ENCODE measurements at places on chromosomes 1 and 21.

DNA sequence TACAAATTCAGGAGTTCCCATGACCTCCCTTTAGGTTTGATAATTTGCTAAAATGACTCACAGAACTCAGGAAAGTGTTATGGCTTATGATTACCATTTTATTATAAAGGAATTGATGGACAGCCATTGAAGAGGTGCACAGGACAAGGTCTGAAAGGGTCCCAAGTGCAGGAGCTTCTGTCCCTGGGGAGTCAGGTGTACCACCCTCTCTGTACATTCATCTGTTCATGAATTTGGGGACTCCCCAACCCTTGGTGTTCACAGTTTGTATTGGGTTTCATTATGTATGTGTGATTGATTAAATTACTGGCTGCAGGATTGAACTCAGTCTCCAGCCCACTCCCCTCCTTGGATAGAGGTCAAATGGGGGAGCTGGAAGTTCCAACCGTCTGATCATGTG, 10.8 kb upstream of the IL10RB start:
- DNase-seq, result no peak

GRCh38 chr1:65490231-65491009, 70.0 kb downstream of the LEPR start:
- DNase-seq, result no peak

DNA sequence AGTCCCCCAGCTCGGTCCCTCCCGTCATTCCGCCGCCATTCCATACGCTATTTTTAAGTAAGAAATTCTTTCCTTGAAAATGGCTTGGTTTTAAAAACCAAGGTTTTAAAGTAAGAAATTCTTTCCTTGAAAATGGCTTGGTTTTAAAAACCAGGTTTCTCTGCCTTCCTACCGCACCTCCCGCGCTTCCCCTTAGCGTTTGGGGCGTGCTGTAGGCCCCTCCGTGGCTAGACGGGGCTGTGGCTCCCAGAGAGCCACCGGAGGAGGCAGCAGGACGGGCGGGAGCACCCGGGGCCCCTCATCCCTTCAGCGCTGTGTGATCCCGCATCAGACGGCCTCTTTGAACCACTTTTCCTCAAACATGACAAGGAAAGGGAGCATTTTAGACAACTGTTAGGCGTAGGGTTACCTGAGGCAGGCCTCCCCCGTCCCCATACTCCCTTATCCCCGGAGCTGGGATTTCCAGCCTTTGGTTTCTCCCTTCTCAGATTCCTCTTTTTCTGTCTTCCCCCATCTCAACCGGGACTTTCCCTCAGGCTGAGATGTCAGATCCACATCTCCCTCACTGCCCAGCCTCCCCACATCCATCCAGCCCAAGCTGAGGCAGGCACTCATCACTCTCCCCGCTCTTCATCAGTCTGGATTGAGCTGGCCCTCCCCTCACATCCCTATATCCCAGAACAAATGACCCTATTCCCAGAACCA, 541 bp upstream of the CD58 start:
- no peak for DNase-seq

- DNase-seq, result no peak
Measured at GRCh38 chr21:31310750-31311149, 33.3 kb downstream of the TIAM1 start.

- no peak for DNase-seq
Measured at GRCh38 chr1:13590486-13590885, 6.9 kb downstream of the PDPN start.

- DNase-seq, result no peak
Measured at GRCh38 chr1:153791648-153792253, 16.5 kb downstream of the SLC27A3 start.

GRCh38 chr1:87684713-87685205, 356.1 kb downstream of the LMO4 start:
- DNase-seq, result peak; percentile 36

DNA sequence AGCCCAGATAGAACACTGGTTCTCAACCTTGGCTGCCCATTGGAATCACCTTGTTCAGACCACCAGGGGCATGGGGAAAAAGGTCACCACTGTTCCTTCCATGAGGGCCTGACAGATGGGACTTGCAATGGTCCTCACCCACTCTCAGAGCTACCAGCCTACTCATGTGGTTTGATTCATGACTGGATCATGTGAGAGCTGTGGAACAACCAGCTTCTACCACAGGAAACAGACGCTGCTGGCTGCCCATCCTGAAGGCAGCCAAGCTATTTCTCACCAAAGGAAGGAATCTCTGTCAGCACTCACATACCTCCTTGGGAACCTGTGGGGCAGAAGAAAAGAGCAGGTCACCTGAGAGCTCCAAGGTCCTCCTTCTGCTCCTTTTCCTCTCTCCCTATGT, 53.6 kb downstream of the CAPN8 start:
- no peak for DNase-seq

GRCh38 chr1:103230061-103230460, 121.7 kb upstream of the COL11A1 start:
- peak; percentile 11 for DNase-seq

DNA sequence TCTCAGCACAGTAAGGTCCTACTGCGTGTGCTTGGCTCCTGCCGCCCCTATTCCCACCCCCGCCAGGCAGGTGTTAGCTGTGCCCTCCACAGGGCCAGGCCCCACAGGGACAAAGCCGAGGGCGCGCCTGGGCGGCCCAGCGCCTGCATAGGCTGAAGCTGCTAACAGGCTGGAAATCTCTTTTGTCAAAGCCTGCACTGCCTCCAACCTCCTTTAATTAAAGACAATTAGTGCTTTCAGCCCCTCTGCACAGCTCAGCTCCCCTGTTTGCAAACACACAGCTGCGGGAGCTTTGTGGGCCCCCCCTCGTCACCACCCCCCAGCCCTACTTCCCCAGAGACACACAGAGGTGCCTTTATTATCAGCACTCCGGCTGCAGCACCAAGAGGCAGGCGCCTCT, 95.9 kb downstream of the EPHB2 start:
- DNase-seq, result no peak

- DNase-seq, result no peak
Measured at GRCh38 chr1:244863491-244864252, 671 bp downstream of the HNRNPU start.

GRCh38 chr1:230102046-230102445, 35.0 kb downstream of the GALNT2 start:
- no peak for DNase-seq

DNA sequence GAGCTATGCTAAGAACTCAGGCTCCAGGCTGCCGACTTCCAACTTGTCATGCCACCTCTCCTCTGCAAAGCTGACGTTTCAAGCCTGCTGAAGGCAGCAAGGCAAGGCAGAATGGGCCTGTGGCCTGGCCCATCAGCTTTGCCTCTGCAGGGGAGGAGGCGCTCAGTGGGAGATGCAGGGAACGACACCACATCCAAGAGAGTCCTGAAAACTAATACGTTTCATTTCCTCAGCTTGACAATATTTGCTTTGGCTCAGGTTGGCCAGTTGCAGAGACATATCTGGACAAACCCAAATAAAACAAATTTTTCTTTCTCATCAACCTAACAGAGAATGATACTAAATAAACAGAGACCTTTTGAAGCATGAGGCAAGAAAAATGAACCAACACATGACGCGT, 35.3 kb downstream of the BEND5 start:
- no peak for DNase-seq

GRCh38 chr1:96509951-96510350, 211.6 kb upstream of the PTBP2 start:
- no peak for DNase-seq

DNA sequence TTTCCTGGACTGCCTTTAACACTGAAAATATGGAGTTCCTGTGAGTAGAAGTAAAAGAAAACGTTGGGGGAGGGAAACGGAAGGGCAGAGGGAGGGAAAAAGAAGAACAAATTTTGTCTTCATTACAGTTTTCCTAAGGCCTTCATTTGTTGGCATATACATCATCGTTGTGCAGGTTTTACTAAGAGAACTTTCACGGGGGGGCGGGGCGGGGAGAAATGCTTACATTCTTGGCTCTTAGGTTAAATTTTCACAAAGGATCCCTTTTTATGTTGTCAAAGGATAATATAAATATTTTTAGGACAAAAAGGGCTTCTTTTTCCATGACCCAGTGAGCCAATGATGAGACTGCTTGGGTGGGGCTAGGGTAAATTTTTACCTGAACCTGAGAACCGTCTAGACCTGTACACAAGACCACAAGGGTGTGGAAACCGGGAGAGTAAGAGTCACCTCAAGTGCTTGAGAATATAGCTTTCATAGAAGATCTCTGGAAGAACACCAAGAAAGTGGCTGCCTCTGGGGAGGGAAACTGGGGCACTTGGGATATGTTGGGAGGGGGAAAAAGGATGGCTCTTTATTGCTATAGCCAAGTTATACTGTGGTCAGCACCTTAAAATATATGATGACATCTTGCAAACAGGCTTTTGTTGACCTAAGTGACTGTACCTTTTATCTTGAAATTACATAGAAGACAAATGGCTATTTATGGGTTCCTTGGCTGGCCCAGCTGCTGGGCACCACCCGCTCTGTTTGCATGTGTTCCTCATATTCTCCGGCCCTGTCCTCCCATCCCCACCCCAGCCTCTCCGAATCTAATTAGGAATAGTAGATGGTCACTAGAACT, 2.0 kb upstream of the UTP25 start:
- DNase-seq, result no peak

DNA sequence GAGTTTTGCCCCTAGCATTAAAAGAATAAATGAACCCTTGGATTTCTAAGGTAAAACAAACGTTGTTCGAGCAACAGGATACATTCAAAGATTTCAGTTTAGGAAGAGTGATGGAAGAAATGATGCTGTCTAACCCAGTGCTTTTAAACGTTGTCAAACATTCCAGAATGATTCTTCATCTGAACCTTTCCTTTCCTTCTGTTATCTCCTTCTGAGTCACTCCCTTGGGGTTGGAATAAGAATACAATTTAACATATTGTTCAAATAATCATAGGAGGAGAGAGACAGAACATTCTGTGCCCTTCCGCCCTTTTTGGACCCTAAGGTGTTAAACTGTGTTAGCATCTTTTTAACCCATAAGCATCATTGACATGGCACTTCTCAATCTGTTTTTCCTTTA, 61.1 kb upstream of the RCOR3 start:
- DNase-seq, result peak; percentile 13

GRCh38 chr1:40982721-40983120, 3.2 kb downstream of the CTPS1 start:
- DNase-seq, result no peak

DNA sequence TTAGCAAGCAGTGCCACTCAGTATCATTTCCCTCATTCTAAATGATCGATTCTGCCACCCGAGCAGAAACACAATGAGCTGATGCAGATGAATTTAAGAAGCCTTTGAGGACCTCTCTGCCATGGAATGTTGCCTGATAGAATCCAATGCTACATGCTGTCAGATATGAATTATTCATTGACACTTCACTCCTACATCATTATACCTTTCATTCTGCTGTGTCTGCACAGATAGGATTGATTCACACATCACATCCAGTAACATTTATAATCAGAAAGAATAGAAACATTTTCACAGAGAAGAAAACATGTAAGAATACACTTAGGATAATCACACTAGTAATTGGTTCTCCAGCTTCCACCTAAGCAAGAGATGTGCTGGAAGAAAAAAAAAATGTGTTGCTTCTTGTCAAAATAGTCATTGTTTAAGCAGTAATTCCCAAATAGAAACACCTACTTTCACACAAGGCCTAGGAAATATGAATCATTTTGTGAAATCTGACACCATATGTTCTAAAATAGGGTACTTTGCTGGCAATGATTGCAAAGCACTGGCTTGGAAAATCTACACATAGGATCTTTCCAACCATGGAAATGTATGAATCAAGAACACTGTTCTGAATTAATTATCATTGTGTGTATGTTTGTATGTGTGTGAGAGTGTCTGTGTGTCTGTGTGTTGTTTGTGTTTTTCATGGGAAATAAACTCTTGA, 110.1 kb downstream of the GRIK1 start:
- peak; percentile 31 for DNase-seq

GRCh38 chr1:80542231-80542630, 1258.5 kb upstream of the ADGRL2 start:
- DNase-seq, result no peak

GRCh38 chr1:113858982-113859381, 12.5 kb downstream of the PTPN22 start:
- DNase-seq, result no peak

- no peak for DNase-seq
Measured at GRCh38 chr1:94940738-94941137, 13.8 kb upstream of the CNN3 start.

- DNase-seq, result peak; percentile 14
Measured at GRCh38 chr1:243354511-243355153, 98.8 kb downstream of the SDCCAG8 start.

- DNase-seq, result no peak
Measured at GRCh38 chr1:13478692-13479091, 35.1 kb downstream of the LRRC38 start.

DNA sequence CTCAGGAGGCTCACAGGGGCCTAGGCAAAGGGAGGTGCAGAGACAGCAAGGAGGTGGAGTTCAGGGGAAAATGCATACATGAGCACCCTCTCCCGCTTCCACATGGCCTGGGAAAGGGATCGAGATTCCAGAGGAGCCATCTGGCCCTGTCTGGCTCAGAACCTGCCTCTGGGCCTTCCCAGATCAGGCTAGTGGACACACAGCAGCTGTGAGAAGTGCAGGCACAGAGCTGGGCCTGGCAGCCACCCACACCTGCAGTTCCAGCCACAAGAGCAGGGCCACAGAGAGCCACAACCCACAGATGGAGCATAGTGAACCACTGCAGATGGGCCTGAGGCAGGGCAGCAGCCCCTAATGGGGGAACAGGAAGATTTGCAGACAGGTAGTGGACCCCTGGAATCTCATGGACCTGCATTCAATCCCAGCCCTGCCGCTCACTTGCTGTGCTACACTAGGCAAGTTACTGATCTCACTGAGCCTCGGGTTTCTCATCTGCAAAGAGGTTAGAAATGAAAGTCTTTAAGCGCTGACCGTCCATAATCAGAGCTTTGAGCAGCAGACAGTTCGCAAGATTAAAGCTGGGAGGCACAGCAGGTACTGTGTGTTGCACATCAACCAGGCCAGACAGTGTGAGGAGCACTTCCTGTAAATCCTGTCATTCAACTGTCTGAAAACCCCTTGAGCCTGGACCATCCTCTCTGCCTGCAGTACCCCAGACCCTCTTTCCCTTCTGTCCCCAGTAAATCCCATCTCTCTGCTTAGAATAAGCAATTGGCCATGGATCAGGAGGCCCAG, 58.0 kb downstream of the MATN1 start:
- DNase-seq, result no peak

DNA sequence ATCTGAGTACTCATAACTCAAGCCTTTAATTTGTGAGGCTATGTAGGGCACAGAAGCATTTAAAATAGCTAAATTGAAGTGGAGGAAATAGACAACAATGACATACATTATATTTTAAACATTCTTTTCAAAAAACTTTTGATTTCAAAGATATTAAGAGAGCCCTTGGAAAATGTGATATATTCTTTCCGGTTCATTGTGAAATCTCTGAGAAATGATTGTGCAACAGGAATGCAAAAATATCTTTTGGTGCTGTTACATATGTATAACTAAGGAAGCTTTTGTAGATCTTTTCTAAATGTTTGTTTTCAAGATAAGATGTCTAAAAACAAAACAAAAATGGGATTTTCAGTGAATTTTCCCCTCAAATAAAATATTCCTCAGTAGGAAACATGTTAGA, 185.2 kb downstream of the LEPR start:
- peak; percentile 13 for DNase-seq
